Sciatic nerve (tissue), 2 donors: ENCODE measurements at places on chromosomes 12 and 14. TPM values are rescaled to one million over a fixed set of nuclear protein-coding genes. Genes with fewer than 3 reads are reported as not detected.
A peak's percentile ranks its signal among the peaks of the same experiment; 100 is the strongest.

- no peak for DNase-seq
Measured at GRCh38 chr12:120571299-120571698, 9.9 kb downstream of the POP5 start.

DNA sequence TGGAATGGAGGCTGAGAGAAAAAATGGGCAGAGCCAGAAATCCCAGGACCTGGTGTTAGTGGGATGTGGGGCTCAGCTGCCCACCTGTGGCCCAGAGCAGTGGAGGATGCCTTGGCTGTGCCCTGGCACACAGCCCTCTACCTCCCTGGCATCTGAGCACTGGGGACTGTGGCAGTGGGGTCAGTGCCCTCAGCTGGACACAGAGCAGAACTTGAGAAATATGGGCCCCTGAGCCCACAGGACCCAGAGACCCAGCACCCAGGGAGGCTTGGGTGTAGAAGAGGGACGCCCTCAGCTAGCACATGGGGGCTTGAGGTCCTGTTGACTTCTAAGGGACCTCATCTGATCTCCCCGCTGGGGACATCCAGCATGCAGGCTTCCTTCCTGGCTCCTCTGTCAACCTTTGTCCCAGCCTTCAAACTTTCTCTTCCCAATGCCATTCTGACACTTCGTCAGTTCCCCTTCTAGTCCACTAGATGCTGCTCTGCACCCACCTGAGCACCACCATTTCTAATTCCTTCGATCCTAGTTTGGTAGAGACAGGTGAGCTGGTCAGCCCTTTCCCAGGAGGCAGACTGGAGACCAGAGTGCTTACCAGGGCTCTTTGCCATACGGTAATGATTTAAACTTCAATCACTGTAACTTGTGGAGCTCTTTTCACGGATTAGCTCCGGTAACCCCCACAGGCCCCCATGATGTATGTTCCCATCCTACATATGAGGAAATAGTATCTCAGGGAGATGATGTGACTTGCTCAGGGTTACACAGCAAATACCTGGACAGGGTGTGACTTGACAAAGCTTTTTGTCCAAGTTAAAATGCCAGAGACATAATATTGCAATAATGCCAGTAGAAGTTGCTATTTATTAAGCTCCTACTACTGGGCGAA lies 143.7 kb downstream of the ASCL4 start:
- DNase-seq = no peak

DNA sequence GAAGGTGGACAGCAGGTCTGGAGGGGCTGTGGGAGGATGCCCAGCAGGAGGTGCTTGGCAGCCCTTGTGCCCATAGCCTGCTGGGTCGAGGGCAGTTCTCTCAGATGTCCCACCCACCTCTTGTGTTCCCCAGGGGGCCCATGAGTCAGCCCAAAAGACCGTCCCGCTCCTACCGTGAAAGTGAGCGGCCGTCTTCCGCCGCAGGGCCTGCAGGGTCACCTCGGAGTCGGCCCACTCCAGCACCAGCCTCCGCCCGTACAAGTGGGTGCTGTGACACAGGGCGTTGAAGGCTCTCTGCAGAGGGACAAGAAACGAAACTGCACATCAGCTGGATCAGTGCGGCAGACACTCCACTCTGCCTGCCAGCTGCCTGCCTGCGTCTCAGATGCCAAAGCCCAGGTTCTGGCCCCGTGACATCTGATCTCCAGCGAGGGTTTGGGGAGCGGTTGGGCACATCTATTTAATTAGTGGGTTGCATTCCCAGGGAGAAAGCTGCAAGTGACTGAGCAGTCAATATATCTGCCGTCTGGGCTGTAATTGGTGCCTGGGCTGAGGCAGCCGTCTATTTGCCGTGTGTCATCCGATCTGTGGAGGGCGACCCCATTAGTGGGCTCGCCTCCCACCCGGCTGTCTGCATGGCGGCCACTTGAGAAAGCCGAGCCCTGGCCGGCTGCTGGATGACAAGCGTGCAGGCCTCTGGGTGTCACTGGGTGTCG lies 121.5 kb downstream of the RBM19 start:
- no peak for DNase-seq

DNA sequence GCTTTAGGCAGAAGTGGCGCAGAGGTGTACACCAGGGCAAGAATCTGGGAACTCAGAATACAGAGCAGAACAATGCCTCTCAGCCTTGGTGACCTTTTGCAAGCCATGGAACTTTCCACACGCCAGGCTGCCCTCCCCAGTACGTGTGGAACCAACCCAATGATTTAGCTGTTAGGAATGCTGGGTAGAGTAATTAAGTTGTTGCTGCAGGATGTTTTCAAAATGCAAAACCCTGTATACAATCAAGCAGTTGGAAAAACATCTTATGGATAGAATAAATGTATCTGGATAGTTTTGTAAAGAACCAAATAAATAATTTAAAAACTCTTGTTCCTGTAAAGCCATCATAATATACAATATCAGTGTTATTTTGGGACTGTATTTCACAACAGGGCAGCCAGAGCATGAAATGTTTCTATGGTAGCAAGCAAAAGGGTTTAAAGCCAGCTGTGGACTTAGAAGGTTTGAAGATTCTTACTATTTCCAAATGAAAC lies 19.4 kb downstream of the PPP1R36 start:
- peak; percentile 70 for DNase-seq

DNA sequence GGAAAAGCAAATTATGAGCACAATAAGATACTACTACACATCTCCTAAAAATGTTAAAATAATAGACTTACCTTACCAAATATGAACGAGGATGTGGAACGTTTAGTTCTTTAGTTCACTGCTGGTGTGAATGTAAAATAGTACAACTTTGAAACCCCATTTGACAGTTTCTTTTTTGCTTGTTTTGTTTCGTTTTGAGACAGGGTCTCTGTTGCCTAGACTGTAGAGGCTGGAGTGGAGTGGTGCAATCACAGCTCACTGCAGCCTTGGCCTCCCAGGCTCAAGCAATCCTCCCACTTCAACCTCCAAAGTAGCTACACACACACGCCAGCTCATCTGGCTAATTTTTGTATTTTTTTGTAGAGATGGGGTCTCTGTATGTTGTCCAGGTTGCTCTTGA lies 136.4 kb upstream of the FAR2 start:
- DNase-seq = no peak

DNA sequence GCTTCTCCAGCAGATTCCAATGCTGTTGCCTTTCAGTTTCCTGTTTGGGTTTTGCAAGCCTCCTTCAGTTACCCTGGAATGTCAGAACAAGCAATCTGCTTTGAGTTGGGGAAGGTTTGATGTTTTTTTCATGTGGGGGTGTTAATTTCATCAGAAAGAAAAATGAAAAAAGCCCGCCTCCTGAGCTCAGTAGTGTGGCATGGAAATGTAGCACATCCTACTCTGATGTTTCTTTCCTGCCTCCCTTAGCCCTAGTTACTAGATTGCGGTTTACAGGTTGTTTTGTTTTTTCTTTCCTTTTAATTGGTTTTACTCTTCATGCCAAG lies 22.6 kb downstream of the IFNG-AS1 start:
- no peak for DNase-seq

- DNase-seq = no peak
Measured at GRCh38 chr12:106254724-106255123, 6.9 kb upstream of the CKAP4 start.

Gene ADAM21
- not detected for total RNA-seq

Gene PTHLH
- total RNA-seq = 8.3 TPM

Gene E2F7
- total RNA-seq = 0.27 TPM

Gene STXBP6
- 18.1 TPM for total RNA-seq

Gene WNT5B
- 10.6 TPM for total RNA-seq
